CD4-positive, alpha-beta T cell treated with Interleukin-2 at 100 ng/mL for 4 hours (primary cell): ENCODE measurements at places on chromosomes 2 and 18.

DNA sequence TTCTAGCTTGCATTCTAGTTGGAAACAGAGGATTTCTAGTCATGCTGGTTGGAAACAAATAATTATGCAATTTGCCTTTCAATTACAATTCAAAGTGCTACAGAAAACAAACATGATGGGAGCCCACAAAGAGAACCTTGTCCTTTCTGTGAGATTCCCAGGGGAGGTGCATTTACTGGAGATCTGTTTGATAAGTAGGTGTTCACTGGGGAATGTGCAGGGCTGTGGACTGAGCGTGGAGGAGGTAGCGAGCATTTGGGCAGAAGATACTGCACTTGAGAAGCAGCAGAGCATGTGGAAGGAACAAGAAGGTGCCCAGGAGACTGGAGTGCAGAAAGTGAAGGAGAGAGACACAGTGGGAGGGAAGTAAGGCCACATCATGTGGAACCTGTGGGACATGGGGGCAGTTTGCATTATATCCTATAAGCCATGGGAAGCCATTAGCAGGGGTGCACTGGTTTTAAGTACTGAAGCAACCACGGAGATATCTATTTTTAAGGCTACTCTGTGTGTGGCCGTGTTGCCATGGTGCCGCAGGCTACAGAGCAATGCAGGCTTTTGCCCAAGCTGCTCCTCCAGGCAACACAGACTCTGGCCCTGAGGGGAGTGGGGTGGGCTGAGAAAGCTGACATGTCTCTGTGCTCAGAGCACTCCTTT, 154.0 kb downstream of the ANTXR1 start:
- DNase-seq: no peak

- no peak for DNase-seq
These were observed 110.5 kb upstream of the AGAP1 start for GRCh38 chr2:235383272-235383843.

DNA sequence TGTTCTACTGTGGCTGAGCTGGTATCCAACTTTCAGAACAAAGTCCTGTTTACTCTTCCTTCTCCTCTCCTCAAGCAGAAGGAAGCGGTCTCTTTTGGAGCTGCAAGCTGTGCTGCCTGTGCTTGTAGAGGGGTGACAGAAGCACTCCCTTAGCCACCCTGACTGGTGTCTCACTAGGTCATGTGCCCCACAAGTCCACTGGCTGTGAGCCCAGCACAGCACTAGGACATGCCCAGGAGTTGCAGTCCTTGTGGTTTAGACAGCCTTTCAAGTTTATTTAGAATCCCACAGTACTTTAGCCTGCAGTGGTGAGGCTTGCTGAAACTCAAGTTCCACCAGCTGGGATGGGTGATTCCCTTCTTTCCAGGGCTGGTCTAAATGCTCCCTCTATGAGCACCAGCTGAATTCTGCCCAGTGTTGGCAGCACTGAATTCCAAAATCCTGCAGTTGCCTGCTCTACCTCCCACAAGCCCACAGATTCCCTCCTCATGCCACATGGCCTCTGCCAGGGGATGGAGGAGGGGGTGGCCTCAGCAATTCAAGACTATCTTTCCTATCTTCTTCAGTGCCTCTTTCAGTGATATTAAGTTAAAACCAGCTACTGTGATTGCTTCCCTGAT, 61.2 kb downstream of the CCDC85A start:
- DNase-seq: no peak

- no peak for DNase-seq
These were observed 135.2 kb downstream of the DPP10 start for GRCh38 chr2:114577657-114578056.

GRCh38 chr2:118848381-118849225, 1.2 kb upstream of the EN1 start:
- DNase-seq: no peak

GRCh38 chr2:134869946-134870736, 31.7 kb downstream of the ACMSD start:
- DNase-seq: no peak

DNA sequence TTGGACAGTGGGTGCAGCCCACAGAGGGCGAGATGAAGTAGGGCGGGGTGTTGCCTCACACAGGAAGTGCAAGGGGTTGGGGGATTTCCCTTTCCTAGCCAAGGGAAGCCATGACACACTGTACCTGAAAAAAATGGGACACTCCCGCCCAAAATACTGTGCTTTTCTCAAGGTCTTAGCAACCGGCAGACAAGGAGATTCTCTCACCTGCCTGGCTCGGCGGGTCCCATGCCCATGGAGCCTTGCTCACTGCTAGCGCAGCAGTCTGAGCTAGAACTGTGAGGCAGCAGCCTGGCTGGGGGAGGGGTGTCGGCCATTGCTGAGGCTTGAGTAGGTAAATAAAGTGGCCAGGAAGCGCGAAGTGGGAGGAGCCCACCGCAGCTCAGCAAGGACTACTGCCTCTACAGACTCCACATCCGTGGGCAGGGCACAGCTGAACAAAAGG, 244.7 kb downstream of the NBAS start:
- peak; percentile 29 for DNase-seq

- DNase-seq: no peak
These were observed 334.8 kb downstream of the DYSF start for GRCh38 chr2:71788186-71788525.

DNA sequence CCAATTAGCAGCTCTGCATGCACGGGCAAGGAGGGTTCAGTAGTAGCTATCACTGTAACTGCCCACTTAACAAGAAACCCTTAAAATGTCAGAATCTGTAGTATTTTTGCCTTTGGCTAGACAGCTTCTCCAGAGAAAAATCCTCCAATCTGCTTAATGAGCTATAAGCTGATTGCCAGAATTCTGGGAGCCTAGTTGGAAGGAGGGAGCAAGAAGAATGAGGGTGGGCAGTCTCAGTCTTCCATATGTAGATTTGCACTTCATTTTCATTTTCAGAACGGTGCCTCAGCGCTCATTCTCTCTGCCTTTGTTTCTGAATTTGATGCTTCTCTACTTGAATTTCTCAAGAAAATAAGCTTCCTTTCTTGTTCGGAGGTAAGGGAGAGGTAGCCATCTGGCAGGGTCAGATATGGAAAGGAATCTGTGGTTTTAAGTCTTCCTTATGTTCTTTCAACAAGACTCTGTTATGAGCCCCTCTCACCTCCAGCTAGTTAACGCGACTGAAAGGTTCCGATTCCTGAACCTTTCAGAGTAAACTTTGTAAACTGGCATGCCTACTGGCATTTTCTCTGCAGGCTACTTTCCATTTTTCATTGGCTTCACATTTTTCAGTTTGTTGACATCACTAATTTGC, 53.5 kb downstream of the HNRNPLL start:
- DNase-seq: no peak

DNA sequence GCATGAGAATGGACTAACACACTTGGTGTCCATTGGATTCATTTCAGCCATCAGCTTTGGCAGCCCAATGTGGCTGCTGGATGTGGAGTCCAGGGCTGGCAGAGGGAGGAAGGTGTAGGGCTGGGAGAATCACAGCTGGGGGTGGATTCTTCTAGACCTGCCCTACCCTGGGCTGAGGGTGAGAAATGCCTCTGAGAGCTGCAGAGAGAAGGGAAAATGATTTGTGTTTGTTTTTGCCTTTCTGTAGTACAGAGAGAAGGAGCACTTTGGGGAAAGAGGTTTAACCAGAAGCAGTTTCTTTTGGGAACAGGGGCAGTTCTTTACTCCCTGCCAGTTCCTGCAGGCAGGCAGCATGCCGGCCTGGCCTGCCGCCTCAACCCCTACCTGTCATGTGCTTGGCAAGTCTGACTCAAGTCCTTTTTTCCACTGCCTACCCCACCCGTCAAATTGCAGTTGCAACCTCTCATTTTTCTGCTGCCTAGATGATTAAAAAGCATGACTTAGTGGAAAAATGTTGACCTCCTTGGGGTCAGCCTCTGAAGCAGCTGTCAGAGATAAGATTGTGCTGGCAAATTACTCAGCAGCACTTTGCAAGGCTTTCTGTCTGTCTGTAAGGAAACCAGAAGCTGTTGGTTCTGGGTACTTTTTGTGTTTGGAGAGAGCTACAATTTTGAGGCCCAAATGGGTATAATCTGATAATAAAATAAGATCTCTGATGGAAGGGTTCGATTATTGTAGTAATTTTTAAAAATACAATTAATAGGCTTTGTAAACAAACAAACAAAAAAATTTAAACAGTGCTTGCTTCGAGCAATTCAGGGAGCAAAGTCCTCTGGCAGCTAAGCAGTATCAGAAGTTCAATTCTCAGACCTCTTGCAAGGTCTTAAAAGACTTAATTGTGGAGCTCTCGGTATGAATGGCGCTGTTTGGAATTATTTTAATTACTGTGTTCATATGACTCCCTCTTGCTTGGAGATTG, 21.7 kb downstream of the LBH start:
- peak; percentile 69 for DNase-seq

- DNase-seq: no peak
These were observed 34.4 kb upstream of the CYBRD1 start for GRCh38 chr2:171487803-171488259.

- no peak for DNase-seq
These were observed 319.8 kb upstream of the HNRNPA3 start for GRCh38 chr2:176892676-176893226.

DNA sequence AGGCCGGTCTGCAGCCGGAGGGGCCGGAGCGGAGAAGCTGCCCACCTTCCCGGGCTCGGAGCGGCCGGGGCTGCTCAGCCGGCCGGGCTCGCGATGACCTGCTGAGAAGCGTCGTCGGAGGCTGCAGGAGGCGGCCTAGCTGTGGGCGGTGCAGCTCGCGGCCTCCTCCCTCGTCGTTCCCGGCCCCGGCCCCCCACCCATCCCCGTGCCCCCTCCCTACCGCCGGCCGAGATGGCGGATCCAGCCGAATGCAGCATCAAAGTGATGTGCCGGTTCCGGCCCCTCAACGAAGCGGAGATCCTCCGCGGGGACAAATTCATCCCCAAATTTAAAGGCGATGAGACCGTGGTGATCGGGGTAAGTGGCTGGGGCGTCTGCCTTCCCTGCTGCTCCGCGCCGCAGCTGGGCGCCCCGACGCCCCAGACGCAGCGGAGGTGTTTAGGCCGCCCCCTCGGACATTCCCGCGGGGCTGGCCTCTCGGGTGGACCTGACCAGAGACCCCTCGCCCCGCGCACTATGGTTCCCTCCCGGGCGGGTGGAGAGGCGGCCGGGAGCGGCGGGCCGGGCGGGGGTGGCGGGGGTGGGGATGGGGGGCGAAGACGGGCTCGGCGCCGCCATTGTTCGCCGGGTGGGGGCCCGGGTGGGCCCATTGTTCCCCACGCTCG, 492 bp downstream of the KIF5C start:
- DNase-seq: no peak

DNA sequence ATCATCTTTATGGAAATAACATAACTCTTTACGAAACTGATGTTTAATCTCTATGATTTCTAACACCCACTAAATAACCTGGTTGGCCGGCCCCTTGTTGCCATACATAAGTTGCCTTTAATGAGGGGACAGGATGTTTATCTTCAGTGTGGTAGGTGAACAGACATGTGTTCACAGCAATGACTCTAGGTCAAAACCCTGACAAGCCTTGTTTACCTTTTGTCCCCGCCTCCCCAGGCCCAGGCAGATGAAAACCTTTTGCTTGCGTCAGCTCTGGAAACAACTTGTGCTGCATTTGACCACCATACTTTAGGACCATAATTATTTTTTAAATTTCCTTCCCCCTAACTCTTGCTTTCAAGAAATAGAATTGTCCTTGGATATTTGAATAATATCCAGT, 2.9 kb upstream of the DSG4 start:
- DNase-seq: no peak

DNA sequence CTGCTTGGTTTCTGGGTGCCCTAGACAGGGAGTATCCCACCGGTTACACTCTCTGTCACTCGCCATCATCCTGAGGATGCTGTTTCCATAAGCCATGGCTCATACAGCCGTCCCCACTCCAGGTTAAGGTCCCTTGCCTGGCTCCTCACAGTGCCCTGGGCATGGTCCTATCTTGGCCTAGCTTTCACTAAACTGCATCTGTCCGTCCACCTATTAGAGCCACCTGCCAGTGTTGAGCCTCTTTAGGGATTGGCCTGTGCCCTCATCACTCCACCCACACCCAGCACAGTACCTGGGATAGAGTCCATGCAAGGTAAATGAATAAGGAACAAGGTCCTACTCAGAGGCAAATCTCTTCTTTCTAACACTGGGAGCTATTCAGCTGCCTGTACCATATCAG, 320.1 kb downstream of the GBX2 start:
- no peak for DNase-seq

DNA sequence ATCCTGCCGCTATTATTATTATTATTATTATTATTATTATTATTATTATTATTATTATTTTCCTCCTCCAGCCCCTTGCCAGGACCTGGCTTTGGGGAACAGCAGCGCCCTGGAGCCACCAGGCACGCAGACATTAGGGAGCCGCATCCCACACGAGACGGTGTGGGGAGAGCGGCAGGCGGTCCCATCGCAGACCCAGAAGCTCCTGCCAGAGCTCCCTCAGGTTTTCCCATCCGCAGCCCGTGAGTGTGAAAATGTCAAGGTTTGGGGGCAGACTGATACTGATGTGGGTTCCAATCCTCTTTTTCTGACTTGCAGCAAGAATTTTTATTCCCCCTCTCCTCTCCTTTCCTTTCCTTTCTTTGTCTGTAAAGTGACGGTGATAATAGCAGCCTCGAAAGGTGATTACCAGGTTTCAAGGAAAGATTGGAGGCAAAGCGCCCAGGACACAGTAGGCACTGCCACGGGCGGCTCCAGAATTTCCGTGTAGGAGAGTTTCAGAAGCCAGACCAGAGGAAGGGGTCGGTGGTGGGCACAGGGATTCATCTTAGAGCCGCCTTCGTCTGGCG, 816 bp downstream of the SCTR start:
- no peak for DNase-seq

- DNase-seq: peak; percentile 16
These were observed 36.8 kb upstream of the LCLAT1 start for GRCh38 chr2:30410217-30410616.

DNA sequence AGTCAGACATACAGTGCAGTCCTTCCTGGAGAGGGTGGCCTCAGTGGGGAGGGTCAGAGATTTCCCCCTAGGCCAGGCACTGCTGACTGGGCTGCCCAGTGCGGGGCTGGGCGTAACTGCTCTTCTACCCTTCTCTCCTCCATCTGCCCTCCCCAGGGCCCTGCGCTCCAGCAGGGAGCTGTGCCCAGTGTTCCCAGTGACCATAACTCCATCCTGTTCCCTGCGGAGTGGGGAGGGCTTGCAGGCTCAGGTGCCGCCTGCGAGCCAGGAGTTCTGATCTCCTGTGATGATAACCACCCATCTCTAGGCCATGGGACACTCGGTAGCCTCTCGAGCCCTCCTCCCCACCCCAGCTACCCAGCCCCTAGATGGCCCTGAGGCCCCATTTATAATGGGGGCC, 107.6 kb downstream of the SMAD7 start:
- no peak for DNase-seq

DNA sequence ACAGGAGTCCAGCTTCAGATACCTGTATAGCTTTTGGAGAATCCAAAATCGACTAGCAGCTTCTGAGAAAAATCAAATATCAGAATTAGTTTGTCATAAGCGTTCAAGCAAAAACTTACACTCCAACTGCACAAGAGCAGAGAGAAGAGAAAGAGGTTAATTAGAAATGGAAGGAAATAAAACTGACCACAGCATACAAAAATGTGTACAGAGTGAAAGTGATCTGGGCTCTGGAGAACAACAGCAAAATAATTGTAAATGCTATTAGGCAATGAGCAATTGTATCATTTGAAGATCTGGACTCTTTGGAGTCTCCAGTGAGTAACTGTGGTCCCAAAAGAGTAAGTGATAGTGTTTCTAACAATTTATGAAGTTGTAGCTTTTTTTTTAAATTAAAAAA, 867.3 kb downstream of the TRIB2 start:
- DNase-seq: no peak
